Mesendoderm (in vitro differentiated cells): ENCODE measurements at places on chromosomes 6 and 20.

GRCh38 chr20:13243826-13244376, 22.8 kb downstream of the ISM1 start:
- no peak for DNase-seq

GRCh38 chr20:50194831-50195523, 4.3 kb downstream of the CEBPB start:
- DNase-seq: peak; percentile 53

GRCh38 chr6:108250240-108250866, 10.5 kb downstream of the SNX3 start:
- DNase-seq: peak; percentile 79

- DNase-seq: no peak
Observed at GRCh38 chr6:134999107-134999506, 49.2 kb upstream of the ALDH8A1 start.
